ENCODE measurements at places on chromosomes 12 and 14.

DNA sequence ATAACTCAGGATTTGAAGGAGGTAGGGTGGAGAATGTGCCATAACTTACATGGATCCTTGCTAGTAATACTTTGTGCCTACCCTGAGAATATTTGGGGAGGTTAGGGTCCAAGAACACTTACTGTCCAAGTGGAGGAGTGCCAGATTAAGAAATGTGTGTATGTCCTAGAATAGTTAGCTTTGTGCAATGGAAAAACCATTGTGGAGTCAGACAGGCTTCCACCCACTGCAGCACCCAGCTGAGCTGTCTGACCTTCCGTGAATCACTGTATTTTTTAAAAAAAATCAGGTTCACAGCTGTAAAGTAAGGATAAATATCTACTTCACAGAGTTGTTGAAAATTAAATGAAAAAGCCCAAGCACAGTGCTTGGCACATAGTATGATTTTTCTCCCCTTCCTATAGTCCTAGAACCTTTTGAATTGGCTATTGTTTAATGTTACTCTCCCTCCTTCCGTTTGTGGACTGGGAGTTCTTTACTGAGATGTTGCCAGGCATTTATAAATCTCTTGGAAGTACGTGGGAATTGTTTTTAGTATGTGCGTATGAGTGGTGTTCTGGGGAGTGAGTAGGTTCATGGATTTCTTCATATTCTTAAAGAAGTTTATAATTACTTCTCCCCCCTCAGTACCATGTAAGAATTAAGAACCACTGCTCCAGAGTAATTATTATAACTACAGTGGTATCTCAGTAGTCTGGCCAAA lies 9.2 kb downstream of the RAB21 start:
- DNase-seq, result no peak

DNA sequence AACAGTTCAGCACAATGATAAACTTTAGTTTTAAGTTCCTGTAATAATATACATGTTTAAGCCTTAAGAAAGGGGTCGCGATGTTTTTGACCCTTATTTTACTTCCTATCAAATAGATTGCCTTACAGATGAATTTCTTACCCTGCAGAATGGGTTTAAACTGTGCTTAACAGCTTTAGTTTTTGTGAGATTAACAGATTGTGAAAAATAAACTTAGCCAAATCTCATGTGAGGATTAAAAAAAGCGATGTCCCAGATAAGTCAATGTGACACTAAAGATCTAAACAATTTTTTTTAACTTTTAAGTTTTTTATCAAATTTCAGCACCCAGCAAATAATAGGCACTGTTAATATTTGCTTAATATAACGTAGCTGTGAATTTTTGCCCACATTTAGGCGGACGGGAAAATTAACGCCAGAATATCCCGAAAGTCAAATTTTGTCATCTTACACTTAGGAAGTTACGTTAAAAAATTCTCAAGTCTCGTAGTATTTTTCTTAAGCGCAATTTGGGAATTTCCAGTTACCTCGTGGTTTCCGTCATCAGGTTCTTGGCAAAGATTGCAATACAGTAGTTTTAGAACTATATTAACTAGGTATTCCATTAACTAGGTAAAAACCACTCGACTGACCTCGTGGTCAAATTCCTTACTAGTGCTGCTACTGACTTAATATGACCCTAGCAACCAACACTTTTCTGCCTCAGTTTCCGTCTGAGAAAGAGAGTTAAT lies 1.2 kb downstream of the HNRNPC start:
- no peak for DNase-seq

GRCh38 chr14:86997271-86997670 lies 995.7 kb downstream of the GALC start:
- no peak for DNase-seq

GRCh38 chr12:54159589-54159988 lies 29.2 kb downstream of the SMUG1 start:
- no peak for DNase-seq

GRCh38 chr14:89491711-89492381 lies 74.8 kb upstream of the FOXN3 start:
- DNase-seq, result no peak

DNA sequence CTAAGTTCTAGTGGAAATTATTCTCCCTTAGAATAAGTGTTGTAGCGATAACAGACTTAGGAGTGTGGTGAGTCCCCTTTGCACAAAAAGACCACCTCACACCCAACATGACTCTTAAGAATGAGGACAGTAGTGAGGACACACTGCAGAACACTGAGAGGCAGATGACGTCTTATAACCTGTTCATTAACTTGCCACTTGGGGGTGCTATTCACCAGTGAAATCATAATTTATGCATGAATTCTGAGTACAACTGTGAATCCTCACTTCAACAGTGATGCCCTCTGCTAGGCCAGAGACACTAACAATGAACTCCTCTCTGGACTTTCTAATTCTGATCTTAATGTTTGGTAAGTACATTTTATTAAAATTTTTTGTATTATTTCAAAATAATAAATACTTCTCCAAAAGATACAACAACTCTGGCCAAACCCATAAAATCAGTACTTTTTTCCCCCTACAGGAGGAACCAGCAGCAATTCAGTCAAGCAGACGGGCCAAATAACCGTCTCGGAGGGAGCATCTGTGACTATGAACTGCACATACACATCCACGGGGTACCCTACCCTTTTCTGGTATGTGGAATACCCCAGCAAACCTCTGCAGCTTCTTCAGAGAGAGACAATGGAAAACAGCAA lies 274.7 kb downstream of the DAD1 start:
- peak; percentile 31 for DNase-seq

GRCh38 chr12:17015501-17015900 lies 409.5 kb upstream of the LMO3 start:
- no peak for DNase-seq

DNA sequence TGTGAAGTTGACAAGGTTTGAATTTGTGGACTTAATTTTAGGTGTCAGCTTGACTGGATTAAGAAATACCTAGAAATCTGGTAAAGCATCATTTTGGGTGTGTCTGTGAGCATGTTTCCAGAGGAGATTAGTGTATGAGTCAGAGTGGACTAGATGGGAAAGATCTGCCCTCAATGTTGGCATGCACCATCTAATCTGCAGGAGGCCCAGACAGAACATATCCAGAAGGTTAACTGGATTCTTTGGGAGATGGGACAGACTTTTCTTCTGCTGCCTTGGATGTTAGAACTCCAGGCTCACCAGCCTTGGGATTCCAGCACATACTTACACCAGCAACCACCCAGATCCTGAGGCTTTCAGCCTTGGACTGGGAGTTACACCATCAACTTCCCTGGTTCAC lies 14.1 kb downstream of the SGPP1 start:
- DNase-seq, result peak; percentile 9

DNA sequence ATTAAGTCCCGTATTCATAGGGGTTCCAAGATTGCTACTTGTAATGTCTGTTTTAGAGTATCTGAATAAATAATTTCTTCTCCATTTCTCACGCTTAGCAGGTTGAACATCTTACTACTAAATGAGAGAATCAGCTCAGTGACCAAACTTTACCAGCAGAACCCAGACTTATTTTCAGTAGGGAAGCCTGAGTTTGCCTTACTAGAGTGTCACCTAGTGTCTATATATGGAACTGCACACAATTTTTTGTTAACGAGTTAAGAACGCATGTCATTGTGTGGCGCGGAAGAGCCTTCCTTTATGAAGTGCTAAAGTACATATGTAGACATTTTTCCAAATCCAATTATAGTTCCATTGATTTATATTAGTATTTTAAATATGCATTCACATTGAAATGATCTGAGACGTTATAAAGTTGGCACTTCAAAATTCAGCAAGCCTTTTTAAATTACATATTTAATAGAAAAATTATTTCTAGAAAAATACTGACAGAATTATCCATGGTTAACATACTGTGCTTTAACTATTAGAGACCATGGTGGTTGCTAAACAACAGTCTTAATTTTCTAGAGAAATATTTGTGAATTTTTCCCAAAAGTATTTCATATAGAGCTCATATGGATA lies 88.3 kb downstream of the RPS29 start:
- peak; percentile 56 for DNase-seq

Data from G401 (cell line).